ENCODE measurements at places on chromosomes 12 and 14.

- ATAC-seq = no peak
These were observed 32.8 kb downstream of the YEATS4 start for GRCh38 chr12:69392179-69392928.

GRCh38 chr14:85873006-85873405 is 343.1 kb downstream of the FLRT2 start:
- no peak for ATAC-seq

- no peak for ATAC-seq
These were observed 14.0 kb downstream of the MANSC1 start for GRCh38 chr12:12336049-12336411.

DNA sequence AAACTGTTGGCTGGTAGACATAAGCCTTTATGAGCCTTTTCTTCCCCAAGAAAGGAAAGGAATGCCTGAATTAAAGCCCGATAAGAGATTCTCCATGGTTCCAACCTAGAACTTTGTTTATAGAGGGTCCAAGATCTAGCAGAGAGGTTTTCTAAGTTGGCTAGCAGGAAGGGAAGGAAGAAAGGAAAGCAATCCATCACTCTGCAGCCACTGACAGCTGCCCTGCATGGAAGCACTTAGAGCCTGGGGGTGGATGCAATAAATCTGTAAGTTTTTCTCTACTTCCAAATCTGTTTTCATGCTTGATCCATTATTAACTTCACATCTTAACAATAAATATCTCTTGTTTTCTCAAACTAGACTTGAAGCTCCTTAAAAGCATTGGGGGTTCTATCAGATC is 224.4 kb downstream of the KSR2 start:
- ATAC-seq = no peak
